ENCODE measurements at places on chromosomes 1 and 21.

DNA sequence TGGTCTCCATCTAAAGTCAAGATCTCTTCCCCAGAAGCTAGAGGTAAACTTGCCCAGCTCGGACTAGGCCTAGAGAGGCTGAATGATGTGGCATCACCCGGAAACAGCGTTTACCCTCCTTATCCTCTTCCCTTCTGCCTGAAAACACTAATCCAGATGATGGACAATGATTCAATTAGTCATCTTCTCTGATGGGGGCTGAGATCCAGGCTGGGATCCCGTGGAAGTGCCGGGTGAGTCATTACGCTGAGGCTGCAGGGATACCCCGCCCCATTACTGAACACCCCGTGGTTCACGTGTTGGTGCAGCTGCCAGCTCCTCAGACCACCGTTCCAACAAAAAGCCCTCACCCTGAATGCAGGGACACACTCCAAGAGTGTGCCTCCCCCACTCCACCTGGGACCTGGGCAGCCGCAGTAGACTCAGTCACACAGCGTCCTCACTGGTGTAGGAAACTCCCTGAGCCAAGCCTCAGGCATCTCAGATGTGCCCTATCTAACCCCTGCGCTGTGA, 2.0 kb downstream of the S100A6 start:
- no peak for DNase-seq

DNA sequence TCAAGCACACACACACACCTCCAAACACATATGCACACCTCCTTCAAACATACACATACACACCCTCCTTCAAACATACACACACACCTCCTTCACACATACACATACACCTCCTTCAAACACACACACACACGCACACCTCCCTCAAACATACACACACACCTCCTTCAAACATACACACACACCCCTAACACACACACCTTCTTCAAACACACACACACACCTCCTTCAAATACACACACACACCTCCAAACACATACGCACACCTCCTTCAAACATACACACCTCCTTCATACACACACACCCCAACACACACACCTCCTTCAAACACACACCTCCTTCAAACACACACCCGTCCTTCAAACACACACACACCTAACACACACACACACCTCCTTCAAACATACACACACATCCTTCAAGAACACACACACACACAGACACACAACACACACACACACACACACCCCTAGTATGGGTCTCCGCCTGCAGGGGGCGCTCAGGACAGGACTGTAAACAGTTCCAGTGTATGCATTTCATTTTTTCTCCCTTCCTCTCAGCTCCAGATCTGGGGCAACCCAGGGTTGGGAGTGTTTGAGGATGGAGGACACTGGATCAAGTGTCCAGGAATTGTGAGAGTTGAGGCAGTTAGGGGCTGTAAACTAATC, 12.1 kb downstream of the LGR6 start:
- no peak for DNase-seq

DNA sequence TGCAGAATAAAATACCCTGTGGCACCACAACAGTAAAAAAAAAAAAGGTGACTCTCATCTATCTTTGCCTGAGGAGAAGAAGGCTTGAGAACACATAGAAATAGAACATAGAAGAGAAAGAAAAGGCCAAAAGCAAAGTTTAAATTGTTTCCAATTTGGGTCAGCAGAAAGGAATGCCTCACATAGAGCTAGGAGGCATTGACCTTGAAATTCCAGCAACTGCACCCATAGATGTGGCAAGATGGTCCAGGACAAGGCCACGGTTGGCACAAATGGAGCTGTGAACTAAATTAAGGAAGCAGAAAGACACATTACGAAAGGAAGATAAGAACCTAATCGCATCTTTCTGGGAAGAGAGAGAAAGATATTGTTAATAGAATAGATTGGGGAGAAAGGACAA, 588.3 kb downstream of the LMO4 start:
- DNase-seq = no peak

DNA sequence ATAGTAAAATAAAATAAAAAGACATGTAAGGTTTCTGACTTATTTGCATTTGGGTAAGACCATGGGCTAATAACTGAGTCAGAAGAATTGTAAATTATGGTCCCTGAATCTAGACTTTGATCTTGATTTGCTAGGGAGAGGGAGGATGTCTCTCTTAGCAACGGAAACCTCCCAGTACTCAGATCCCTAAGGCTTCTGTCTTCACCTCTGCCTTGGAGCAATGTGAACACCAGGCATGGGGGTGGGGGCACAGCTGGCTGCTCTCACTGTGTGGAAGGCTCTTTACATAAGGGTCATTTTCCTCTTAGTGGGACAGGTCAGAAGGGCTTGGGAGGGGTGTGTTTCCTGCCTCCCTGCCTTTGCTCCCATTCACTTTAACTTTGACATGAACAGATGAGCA, 17.0 kb upstream of the TMEM54 start:
- no peak for DNase-seq

GRCh38 chr1:201597551-201598230, 58.8 kb downstream of the NAV1 start:
- DNase-seq = no peak

DNA sequence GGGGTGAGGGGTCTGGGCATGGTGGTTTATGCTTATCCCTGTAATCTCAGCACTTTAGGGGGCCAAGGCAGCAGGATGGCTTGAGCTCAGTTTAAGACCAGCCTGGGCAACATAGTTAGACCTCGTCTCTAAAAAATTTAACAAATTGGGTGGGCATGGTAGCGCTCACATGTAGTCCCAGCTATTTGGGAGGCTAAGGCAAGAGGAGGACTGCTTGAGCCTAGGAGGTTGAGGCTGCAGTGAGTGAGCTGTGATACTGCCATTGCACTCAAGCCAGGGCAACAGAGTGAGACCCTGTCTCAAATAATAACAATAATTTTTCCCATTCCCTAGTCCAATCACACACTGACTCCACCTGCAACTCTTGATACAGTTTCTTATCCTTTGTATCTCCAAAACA, 6.3 kb downstream of the WASF2 start:
- DNase-seq = no peak

All from ecto neural progenitor cell (in vitro differentiated cells).